MCF 10A (cell line): ENCODE measurements at places on chromosomes 6 and 20. TPM values are rescaled to one million over a fixed set of nuclear protein-coding genes. Genes with fewer than 3 reads are reported as not detected.

DNA sequence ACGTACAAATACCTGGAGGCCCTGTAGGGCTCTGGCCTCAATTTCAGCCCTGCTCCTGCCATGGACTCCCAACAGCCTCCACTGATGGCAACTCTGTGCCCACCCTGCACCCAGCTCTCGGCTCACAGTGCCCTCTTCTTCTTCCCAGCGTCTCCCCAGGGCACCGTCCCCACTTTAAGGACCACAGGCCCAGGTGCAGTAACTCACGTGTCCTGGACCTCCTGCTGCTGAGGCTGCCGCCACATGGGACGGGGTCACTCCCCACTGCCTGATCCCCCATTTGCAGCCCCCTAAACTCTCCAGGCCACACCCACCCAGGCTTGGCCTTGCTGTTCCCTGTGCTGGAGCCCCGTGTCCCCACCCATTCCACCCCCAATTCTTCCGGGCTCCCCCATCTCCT, 223.4 kb downstream of the PREX1 start:
- peaks cover 82% of the 10 kb centered on the region for H3K27me3 ChIP-seq
- no peak overlapping the region for H3K27ac ChIP-seq
- no peaks in the 10 kb centered on the region for H3K4me1 ChIP-seq

DNA sequence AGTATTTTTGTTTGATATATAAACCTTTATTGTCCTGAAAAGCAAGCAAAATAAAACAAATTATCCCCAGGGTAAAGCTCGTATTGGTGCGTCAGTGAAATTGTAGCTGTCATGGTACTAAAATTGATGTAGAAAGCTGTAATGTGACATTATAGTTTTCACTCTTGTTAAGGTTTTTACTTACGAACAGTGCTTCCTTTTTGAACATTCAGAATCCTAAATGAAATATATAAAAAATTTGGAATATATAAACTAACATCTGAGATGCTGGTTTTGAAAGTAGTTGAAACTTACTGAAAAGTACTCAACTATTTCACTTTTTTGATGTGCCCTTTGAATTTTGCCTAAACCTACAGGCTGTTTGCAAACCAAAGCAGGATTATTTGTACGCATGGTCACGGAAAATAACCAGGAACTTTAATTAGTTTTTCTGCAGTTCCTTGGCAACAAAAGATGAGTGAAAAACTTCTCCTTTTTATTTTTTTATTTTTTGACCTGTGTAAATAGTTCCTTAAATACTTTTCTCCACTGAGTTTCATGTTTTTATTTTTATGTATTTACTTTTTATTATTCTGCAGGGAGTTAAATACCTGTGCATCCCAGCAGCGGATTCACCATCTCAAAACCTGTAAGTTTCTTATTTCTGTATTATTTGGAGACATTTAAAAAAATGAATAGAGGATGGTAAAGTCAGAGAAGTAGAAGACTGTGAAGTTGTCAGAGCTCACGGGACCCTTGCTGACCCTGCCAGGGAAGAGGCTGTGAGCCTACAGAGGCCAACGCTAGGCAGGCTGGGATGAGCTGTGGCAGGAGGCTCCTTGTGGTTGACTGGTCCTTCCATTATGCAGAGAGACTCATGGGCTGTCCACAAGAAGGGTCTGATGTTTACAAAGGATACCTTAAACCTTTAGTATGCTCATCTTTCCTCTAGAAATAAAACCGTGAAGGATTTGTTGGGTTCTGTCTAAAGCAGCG, 42.5 kb downstream of the DUSP22 start:
- DNase-seq: no peak
- no peak overlapping the region for H3K4me3 ChIP-seq
- H3K4me1 ChIP-seq: no peaks in the 10 kb centered on the region

GRCh38 chr6:5206920-5207561, 53.7 kb downstream of the LYRM4 start:
- H3K4me3 ChIP-seq: no peak overlapping the region
- no peak overlapping the region for H3K27ac ChIP-seq
- no peaks in the 10 kb centered on the region for H3K4me1 ChIP-seq
- no peaks in the 10 kb centered on the region for H3K27me3 ChIP-seq
- peaks cover under 1% of the 10 kb centered on the region for H3K36me3 ChIP-seq
- no peak for DNase-seq

KHDC1L gene
- not detected in 2 replicates for total RNA-seq

ADGRB3 gene
- total RNA-seq: not detected in 2 replicates

NKX2-4 gene
- not detected in 2 replicates for total RNA-seq

- H3K4me3 ChIP-seq: no peak overlapping the region
- H3K4me1 ChIP-seq: no peaks in the 10 kb centered on the region
- H3K27ac ChIP-seq: no peak overlapping the region
- peaks cover 62% of the 10 kb centered on the region for H3K27me3 ChIP-seq
These were observed 15.3 kb upstream of the BPIFB1 start for GRCh38 chr20:33267701-33268100.

DNA sequence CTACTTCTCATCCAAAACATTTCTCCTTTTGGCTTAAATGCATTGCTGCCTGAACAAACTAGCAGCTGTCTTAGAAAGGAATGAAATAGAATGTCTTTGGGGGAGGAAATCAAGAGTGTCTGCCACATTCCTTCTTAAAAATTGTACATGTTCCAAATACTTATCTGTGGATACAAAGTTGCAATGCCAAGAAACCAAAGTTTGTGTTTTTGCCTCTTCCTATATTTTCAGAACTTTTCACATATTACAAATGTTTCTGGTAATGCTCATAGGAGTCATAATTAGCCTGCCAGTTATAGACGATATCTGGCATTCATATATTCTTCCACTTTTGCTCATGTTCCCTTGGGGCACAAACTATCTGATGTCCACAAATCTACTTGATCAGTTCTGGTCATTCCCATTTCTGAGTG, 165.5 kb upstream of the BMP5 start:
- H3K36me3 ChIP-seq: no peaks in the 10 kb centered on the region
- no peak for DNase-seq
- no peak overlapping the region for H3K4me3 ChIP-seq

DDX43 gene
- total RNA-seq: not detected in 2 replicates

TFAP2B gene
- total RNA-seq: not detected in 2 replicates

ARMC12 gene
- total RNA-seq: 2.3 and 2.6 TPM in 2 replicates

- no peak overlapping the region for H3K4me3 ChIP-seq
- DNase-seq: peak; percentile 81
- no peaks in the 10 kb centered on the region for H3K27me3 ChIP-seq
- no peaks in the 10 kb centered on the region for H3K4me1 ChIP-seq
- H3K27ac ChIP-seq: no peak overlapping the region
- no peaks in the 10 kb centered on the region for H3K36me3 ChIP-seq
These were observed 56.2 kb upstream of the EDN1 start for GRCh38 chr6:12233693-12234571.

DNA sequence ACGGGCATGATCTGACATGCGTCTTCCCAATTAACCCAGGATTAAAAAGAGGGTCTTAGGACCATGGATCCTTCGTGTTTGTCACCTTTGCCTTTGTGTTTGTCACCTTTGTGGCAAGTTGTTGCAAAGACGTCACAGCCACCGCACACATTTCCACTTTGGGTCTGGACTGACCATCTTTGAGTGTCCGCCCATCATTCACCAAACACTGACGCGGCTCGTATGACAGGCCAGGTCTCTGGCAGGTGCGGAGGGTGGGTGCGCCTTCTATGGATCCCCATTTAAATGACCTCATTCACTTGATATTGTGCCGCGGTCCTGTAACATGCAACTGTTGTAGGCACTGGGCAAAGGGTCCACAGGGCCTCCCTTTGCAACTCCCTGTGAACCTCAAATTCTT, 404.1 kb downstream of the TAF4 start:
- H3K4me1 ChIP-seq: no peaks in the 10 kb centered on the region
- H3K4me3 ChIP-seq: no peak overlapping the region
- no peak for DNase-seq
- H3K27ac ChIP-seq: no peak overlapping the region

WFDC5 gene
- total RNA-seq: not detected in 2 replicates

GRCh38 chr20:53141201-53142050, 169.3 kb downstream of the TSHZ2 start:
- H3K27ac ChIP-seq: no peak overlapping the region
- H3K36me3 ChIP-seq: no peaks in the 10 kb centered on the region
- no peaks in the 10 kb centered on the region for H3K4me1 ChIP-seq
- H3K27me3 ChIP-seq: no peaks in the 10 kb centered on the region
- no peak overlapping the region for H3K4me3 ChIP-seq

MYBL2 gene
- total RNA-seq: 16.4 and 44.3 TPM in 2 replicates

DNA sequence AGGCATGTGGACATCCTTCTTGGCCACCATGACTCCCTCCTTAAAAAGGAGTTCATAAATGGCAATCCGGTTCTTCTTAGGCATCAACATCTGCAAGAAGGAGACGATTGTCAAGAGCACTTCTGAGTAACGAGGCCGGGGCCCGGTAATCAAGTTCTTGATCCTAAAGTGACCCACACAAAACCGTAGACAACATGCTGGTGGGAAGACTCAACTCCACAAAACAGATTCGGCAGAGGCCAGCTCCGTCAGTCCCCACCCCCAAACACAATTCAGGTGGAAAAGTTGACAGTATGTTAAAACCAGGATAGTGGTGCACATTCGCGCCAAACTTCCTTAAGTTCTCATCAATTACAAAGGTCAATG, 754 bp downstream of the RPS10 start:
- DNase-seq: no peak
- peaks cover 16% of the 10 kb centered on the region for H3K4me1 ChIP-seq
- H3K27ac ChIP-seq: peak overlapping the region; percentile 100
- H3K27me3 ChIP-seq: no peaks in the 10 kb centered on the region
- peak overlapping the region; percentile 96 for H3K4me3 ChIP-seq

DNA sequence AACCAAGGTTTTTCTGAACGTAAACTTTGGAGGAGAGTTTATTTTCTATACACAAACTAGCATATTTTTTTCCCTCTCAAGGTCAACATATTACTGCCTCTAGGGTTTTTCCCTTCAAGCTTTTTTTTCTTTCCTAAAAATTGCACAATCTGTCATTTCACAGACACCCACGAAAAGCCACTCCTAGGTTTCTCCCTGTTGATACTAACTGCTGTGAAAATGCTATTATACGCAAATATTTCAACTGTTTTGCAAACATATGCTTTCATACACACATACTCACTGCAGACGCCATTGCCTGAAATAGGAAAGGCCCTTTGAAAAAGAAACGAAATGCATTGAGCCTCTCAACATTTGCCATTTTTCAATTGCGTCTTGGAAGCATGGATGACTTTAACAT, 333.0 kb downstream of the CD83 start:
- peaks cover 1% of the 10 kb centered on the region for H3K4me1 ChIP-seq
- DNase-seq: no peak
- H3K36me3 ChIP-seq: no peaks in the 10 kb centered on the region
- H3K27ac ChIP-seq: no peak overlapping the region

- H3K4me1 ChIP-seq: peaks cover 18% of the 10 kb centered on the region
- DNase-seq: peak; percentile 89
- no peaks in the 10 kb centered on the region for H3K27me3 ChIP-seq
- peak overlapping the region; percentile 93 for H3K27ac ChIP-seq
- H3K36me3 ChIP-seq: no peaks in the 10 kb centered on the region
These were observed 56.6 kb upstream of the RREB1 start for GRCh38 chr6:7050872-7051779.

GRCh38 chr6:167906899-167907298, 80.2 kb downstream of the AFDN start:
- H3K4me1 ChIP-seq: peaks cover 11% of the 10 kb centered on the region
- H3K27ac ChIP-seq: no peak overlapping the region
- no peak overlapping the region for H3K4me3 ChIP-seq

GRCh38 chr6:34090529-34090928, 55.4 kb downstream of the GRM4 start:
- no peak for DNase-seq
- H3K4me1 ChIP-seq: no peaks in the 10 kb centered on the region
- H3K4me3 ChIP-seq: no peak overlapping the region
- H3K36me3 ChIP-seq: no peaks in the 10 kb centered on the region
- peaks cover 27% of the 10 kb centered on the region for H3K27me3 ChIP-seq

VWA7 gene
- 2.0 and 3.1 TPM in 2 replicates for total RNA-seq
